ENCODE measurements at places on chromosomes 4 and X.

GRCh38 chr4:38144031-38144430 lies 183.8 kb downstream of the PTTG2 start:
- no peak for DNase-seq

DNA sequence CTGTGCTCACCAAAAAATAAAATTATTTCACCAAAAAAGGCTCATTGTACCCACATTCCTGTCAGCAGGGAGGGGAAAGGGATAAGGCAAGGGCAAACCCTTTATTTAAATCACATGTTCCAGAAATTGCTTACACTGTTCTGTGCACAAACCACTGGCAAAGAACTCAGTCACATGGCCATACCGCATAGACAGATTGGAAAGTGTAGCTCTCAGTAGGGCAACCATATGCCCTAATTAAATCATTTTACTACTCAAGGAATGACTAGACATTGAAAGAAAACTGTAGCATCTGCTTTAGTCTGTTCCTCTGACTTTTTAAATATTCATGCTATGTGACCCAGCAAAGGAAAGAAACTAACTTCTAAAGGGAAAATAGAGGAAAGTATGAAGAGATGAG lies 119.2 kb upstream of the FAM241A start:
- no peak for DNase-seq

- DNase-seq, result no peak
Observed at GRCh38 chrX:68932611-68933010, 103.8 kb downstream of the EFNB1 start.

DNA sequence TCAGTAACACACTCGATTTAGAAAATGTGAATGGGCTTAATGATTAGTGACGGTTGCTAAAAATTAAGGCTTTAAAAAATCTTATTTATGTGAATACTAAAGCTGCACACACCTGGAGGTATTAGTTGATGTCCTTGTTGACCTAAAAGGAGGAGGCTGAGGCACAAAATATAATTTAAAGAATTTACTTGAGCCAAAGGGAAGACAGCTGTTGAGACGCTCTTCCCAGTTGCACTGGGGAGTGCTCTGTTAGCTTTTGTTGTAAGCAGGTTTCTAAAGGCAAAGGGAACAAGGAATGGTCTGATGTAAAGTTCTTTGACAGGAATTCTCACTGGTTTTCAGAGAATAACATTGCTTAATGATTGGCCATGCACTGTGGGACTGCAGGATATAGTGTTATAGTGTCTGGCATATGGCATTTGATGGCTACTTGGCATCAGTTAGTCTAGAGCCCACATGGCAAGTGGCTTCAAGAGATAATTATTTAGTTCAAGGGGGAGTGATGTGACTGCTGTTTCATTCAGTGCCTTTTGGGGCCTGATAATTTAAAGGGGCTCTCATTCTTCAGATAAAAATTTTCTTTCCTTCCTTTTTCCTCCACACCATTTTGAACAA lies 30.8 kb upstream of the PGM2 start:
- no peak for DNase-seq

DNA sequence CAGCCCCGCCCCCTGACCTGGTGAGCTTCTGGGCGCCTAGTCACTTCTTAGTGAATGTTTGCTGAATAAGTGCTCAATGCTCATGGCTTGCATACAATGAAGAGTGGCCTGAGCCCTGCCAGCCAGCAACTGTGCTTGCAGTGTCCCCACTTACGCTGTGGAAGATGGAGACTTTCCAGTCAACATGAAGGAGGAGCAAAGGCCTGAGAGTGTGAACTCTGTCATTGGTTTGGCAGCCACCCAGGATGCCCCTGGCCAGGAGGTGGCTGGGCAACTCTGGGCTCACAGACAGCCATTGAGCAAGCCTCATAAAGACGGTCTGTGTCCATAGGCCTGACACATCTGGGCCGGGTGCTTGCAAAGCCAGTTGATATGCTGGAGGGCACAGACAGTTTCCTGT lies 72.1 kb upstream of the MAMLD1 start:
- DNase-seq, result no peak

- DNase-seq, result no peak
Observed at GRCh38 chrX:134706138-134706537, 47.9 kb upstream of the PLAC1 start.

Measured in CD4-positive, alpha-beta T cell treated with Interleukin-6 for 4 hours (primary cell).